Epithelial cell of proximal tubule (primary cell): ENCODE measurements at places on chromosomes 11 and 22. TPM values are rescaled to one million over a fixed set of nuclear protein-coding genes. Genes with fewer than 3 reads are reported as not detected.

- peak; percentile 16 for DNase-seq
These were observed 75.7 kb downstream of the DEPDC5 start for GRCh38 chr22:31829505-31829904.

The OR52H1 gene
- not detected in 2 replicates for total RNA-seq

- no peak for DNase-seq
These were observed 43.9 kb upstream of the DLAT start for GRCh38 chr11:111981270-111981669.

DNA sequence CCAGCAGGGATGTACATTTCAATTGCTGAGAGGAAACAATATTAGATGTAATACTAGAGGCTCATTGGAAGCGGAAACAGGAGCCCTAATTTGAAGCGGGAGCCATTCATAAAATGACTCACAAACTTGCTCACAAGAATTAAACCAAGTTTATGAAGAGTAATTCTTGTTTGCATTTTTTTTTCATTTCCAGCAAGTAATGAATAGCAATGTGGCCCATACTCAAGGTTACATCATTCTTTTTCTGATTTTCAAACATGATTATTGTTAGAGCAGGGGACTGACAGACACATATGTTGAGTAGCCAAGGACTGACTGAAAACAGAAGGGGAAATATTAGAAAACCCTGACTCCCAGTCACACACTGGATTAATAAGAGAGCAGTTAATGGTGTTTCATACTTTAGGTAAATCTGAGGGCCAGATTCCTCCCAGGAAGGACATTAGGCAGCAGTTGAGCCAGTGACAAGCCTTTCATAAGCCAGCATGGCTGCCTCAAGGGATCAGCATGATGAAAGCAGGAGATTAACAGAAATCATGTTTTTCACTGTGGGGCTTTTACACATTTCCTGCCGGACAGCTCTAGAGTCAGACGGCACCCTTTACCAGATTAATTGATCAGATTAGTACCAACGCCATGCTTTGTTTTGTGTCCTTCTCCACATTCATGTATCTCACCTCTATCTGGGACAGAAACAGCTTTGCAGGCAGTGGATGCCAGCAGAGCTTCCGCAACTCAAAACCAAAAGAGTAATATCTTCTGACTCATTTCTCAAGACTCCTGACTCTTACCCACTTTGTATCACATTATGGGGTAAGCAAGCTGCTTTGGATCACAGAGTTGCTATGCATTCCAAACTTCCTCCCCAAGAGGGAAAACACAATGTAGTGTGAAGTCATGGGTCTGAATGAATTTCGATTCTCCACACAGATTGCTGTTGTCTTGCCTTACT, 831.6 kb downstream of the KCNA4 start:
- peak; percentile 80 for DNase-seq

DNA sequence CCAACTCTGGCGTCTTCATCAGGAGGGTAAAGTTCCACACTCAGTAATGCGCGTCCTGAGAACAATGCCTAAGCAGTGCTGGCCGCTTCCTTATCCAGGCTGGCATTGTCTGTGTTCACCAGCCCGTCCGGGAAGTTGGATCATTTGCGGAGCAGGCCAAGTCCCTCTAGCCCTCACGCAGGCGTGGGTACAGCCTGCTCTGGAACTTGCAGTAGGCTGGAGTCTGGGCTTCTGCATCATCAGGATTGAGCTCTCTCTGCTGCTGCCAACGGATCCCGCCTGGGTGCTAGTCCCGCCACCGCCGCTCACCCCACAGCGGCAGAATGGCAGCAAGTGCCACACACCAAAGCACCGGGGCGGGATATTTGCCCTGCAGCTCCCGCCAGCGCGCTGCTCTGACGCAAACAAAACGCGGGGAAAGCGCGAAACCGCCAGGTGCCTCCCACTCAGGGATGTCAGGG, 29.0 kb downstream of the GLYATL1 start:
- peak; percentile 26 for DNase-seq

DNA sequence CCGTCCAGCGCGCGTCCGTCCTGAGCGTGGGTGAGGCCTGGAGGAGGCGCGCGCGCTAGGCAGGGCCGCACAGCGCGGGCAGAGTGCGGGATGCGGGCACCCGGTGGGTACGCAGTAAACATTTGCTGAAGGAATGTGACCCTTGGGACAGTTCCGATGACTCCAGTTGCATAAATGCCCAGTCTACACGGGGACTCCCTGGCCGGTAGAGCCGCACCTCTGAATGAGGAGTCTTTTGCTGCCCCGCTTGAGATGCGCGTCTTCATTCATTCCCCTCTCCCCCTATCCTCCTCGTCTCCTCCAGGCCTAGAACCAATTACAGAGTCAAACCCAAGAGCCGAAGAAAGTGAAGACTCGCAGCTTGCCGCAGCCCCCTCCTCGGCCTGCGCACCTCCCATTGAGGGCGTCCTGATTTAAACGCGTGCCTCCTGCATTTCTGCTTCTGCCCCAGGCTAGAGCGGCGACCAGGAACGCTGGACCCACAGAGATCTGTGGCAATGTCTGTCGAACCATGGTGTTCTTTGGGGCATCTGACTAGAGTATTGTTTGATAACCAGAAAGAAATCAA, 729 bp upstream of the CHKB start:
- no peak for DNase-seq

DNA sequence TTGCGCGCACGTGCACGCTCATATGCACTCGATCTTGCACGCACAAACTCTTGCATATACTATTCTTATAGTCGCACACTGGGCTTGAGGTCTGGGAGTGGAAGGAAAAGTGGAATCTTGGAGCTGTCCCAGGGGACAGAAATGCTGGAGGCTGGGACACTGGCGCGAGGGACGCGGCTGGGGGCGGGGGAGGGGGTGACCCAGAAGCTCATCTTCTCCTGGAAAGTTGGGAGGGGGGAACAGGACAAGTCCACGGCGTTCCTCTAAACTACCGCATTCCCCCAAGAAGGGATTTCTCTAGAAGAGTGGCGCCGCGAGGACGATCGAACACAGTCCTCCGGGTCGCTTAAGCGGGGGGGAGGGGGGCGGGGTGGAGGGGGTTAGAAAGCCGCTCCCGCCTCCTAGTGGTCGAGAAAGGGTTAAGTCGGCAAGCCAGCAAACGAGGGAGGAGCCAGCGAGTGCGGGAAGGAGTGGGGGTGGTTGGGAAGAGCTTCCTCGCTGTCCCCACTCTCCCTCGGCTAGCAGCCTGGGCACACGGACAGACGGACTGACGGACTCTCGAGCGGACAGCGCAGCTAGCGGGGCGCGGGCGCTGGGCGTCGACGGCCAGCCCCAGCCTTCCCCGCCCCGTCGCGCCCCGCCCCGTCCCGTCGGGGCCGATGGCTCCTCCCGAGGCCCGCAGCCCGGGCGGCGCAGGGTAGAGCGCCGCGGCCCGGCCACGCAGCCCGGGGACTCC, at the start of gene RTN4RL2:
Gene RTN4RL2 (plus strand): TSS at position 507 of the 736 bp plus-strand sequence. CDS start 338 bp downstream, outside the sequence.
- DNase-seq, result no peak

The TMPRSS13 gene
- 0.51 and 0.63 TPM in 2 replicates for total RNA-seq

GRCh38 chr11:71498091-71498490, 29.0 kb upstream of the KRTAP5-7 start:
- DNase-seq, result no peak

DNA sequence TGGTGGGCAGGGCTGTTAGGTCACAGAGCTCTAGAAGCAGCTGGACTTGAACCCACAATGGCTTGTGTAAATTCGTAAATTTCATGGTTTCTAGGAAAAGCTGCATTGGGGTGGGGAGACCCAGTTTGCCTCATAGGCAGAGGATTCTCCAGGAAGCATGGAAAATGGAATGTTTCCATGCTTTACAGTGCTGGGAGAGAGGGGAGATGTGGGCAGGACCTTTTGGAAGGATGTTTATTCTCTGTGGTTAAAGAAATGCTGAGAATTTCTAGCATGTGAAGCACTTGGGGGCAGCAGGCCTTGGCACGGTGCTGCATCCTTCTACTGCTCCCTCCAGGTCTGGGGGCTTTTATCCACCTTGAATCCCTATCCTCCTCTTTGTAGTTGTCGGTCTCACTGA, 46.3 kb downstream of the TRAF6 start:
- no peak for DNase-seq

DNA sequence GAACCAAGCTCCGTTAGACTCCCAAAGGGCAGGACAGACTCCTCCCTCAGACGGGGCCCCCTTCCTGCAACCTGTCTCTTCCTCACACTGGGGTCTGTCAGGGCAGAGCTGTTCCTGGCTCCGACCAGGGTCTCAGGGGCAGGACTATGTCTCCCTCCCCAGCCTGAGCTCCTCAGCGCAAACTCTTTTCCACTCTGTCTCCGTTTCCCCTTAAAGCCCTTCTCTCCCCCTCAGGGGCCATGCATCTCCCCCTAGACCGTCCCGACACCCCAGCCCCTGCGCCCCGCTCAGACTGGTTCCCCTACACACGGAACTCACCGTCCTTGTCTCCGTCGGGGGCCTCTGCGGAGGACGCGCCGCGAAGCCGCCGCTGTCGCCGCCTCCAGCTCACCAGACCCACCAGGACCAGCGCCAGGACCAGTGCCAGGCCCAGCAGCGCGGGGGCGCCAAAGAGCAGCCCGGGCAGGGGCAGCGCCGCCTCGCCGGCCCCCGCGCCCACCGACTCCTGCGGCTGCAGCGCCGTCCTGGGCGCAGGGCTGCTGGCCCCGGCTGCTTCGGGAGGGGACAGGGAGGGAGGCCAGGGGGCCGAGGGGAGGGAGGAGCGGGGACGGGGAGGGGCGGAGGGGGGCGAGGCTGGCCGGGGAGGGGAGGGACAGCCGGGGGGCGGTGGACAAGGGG, 684 bp downstream of the TNFRSF13C start:
- no peak for DNase-seq

The CD248 gene
- total RNA-seq, result 0.07 and 1.0 TPM in 2 replicates

GRCh38 chr11:108836541-108836940, 171.7 kb downstream of the DDX10 start:
- DNase-seq, result no peak

DNA sequence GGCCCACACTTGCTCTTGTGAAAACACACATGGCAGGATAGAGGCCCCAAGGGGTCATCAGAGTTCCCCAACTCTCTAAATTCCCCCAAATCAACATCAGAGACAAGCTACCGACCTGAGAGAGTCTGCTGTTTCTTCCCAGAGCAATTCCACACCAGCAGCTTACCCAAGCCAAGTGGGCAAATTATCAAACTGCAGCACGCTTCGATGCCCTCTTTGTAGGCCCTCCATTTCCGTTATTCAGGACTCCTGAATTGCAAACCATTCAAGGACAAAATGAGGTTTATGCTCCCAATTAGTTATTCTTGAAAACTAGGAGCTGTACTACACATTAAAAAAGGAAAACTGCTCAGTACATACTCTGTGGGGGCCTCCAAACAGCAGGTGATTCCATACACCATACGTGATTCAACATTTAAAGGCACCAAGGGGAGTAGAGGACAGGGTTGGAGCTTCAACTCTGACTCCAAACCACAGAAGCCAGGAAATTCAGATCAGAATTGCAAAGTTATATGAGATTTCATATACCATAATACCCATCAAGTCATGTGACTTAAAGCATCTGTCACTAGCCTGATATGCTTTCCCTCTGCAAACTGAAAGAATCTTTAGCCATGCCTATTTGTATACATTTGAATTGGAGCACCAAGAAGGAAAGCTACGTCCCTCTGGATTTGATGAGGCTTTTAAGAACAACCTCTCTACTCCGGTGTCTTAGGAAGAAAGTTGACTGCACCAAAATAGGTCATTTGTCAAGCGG, 234.8 kb downstream of the CADM1 start:
- no peak for DNase-seq

The SSRP1 gene
- 141 and 218 TPM in 2 replicates for total RNA-seq

GRCh38 chr11:4467811-4468606, 14.4 kb upstream of the OR52K1 start:
- no peak for DNase-seq

The FLRT1 gene
- not detected in 2 replicates for total RNA-seq

GRCh38 chr22:30089655-30089974, 9.4 kb downstream of the HORMAD2 start:
- DNase-seq, result no peak

The TEX12 gene
- total RNA-seq, result not detected in 2 replicates

GRCh38 chr11:123272565-123272964, 77.5 kb upstream of the CLMP start:
- DNase-seq, result no peak
